ENCODE measurements at places on chromosomes 3 and 15.

GRCh38 chr3:194161131-194162045 lies 25.4 kb downstream of the HES1 start:
- DNase-seq, result no peak

DNA sequence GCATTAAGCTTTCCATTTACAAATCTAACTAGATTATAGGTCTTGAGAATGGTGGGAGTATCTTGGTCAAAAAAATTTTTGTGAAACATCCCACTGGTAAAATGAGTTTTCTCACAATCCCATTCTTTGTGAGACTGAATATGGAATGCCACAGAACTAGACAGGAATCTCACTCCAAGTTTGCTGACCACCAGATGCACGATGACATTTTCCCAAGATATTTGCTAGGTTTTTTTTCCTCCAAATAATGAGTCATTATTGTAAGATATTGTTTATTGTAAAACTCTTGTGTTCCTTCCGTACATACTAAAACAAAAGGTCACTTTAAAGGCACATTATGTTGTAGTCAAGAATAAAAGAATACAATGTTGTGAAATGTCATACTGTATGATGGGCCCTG lies 53.9 kb downstream of the COPS2 start:
- DNase-seq, result no peak

GRCh38 chr3:38382506-38383080 lies 36.0 kb downstream of the XYLB start:
- no peak for DNase-seq

- DNase-seq, result no peak
Measured at GRCh38 chr15:59491062-59491461, 53.1 kb downstream of the FAM81A start.

DNA sequence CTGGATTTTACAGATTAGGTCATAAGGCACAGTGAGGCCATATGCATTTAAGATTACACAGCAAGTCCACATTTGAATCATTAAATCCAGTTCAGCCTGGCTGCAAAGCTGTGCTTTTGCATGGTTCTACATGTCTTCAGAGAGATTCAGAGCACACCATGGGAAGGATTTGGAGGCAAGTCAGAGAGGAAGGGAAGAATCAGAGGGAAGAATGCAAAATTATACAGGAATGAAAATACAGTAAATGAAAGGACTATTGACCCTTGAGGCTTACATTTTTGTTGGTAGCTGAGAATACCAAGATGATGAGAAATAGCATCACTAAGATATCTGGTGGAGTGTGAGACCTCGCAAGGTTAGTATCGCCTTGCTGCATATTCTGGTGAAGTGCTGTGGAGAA lies 13.9 kb downstream of the FILIP1L start:
- DNase-seq, result no peak

DNA sequence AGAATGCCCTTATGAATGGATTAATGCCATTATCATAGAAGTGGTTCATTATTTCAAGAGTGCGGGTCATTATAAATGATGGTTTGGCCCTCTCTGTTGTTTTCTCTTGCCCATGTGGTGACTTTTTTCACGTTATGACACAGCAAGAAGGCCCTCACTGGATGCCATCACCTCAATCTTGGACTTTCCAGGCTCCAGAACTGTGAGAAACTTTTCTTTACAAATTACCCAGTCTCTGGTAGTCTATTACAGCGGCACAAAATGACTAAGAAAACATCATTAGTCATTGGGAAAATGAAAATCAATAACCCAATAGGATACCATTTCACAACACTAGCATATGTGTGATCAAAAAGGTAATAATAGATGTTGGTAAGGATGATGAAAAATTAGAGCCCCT lies 119.0 kb upstream of the LPP start:
- DNase-seq, result no peak

Data from skeletal muscle cell (primary cell).